ENCODE measurements at places on chromosomes 3 and 15.

DNA sequence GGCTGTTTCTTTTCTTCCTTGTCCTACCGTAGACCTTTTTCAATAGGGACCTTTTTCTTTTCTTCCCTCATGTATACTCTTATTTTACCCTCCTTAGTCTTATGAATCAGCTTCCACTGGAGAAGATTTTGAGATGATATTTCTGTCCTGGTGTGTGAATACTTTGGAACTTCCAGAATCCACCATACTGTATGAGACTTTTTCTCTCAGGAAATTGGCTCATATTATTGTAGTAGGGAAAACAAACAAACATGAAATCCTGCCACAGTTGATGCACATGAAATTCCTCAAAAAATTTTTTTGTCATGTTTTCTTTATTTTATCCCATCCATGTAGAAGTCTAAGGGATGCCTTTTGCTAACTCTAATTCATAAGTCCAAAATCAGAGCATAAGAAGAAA lies 289.3 kb upstream of the PLSCR5 start:
- DNase-seq: no peak

GRCh38 chr3:12308517-12308916 lies 19.6 kb downstream of the PPARG start:
- DNase-seq: no peak

DNA sequence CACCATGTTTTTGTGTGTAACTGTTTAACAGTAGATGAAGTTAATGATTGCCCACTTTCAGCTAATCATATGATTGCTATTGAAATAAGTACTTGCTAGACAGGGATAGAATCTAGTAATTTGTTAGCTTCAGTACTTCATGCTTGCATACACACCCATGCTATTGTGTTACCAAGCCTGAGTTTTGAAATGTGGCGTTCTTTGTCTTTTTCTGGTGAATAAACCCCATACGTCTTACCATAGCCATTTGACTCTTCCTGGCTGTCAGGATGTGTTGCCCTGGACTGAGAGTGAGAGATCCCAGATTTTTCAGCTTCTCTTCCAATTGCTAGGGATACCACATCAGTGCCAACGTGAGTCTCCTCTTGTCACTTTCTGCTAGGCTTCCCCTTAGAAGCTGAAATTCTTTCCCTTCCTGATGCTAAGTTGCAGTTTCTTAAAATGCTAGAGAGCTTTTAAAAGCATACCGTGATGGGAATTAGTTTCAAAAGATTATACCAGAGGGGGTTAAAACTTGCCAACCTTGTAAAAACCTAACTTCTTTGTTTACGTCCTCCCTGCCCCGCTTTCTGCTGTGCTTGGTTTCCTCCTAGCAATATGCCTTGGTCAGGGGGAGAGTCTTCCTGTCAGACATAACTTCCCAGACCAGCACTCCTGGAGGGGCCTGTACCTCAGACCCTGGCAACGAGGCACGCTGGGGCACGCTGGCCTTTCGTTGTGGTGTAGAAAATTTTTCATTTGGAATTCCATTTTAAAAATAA lies 62.9 kb upstream of the ULK4 start:
- DNase-seq: no peak

- DNase-seq: no peak
Measured at GRCh38 chr3:59547874-59548273, 498.0 kb upstream of the CFAP20DC start.

- no peak for DNase-seq
Measured at GRCh38 chr3:127753898-127754410, 68.4 kb downstream of the MGLL start.

DNA sequence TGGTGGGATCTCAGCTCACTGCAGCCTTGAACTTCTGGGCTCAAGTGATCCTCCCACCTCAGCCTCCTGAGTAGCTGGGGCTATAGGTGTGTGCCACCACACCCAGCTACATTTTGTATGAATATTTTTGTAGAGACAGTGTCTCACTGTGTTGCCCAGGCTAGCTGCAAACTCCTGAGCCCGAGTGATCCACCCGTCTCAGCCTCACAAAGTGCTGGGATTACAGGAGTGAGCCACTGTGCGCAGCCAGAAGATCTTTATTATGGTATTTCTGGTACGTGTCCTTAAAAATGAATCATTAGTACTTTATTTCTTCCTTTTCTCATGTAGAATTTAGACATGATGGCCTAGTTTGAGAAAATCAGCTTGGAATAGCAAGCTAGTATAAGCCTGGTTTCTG lies 153.3 kb downstream of the BCHE start:
- no peak for DNase-seq

- no peak for DNase-seq
Measured at GRCh38 chr15:49134683-49135341, 20.6 kb downstream of the COPS2 start.

- no peak for DNase-seq
Measured at GRCh38 chr3:154734468-154734867, 304.5 kb upstream of the GPR149 start.

- DNase-seq: no peak
Measured at GRCh38 chr3:137108699-137109440, 151.1 kb downstream of the IL20RB start.

DNA sequence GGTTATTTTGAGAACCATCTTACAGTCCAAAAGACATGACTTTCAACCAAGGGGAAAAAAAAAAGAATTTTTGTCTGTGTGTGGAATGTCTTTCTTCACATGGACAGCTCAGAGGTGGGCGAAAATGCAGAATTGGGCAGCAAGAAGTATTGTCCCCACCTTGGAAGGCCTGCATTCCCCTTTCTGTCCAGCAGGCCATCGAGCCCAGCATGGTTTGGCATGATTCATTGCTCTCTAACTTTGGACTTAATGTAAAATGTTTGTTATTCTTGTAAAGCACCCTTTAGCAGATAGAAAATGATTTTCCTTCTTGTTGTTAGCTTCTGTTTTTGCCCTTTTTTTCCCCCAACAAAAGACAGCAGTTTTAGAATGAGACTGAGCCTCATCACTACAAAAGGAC lies 12.4 kb downstream of the MYO1E start:
- DNase-seq: no peak

GRCh38 chr15:66068801-66069200 lies 184.7 kb downstream of the MEGF11 start:
- no peak for DNase-seq

- no peak for DNase-seq
Measured at GRCh38 chr3:85244091-85244490, 285.3 kb downstream of the CADM2 start.

GRCh38 chr3:153673853-153674252 lies 447.3 kb upstream of the ARHGEF26 start:
- no peak for DNase-seq

GRCh38 chr3:103195216-103195615 lies 760.4 kb downstream of the ZPLD1 start:
- no peak for DNase-seq

GRCh38 chr3:13032206-13032605 lies 41.0 kb downstream of the IQSEC1 start:
- no peak for DNase-seq

GRCh38 chr3:36543276-36543997 lies 163.1 kb downstream of the STAC start:
- no peak for DNase-seq

GRCh38 chr3:133853063-133853924 lies 42.4 kb downstream of the RAB6B start:
- no peak for DNase-seq

DNA sequence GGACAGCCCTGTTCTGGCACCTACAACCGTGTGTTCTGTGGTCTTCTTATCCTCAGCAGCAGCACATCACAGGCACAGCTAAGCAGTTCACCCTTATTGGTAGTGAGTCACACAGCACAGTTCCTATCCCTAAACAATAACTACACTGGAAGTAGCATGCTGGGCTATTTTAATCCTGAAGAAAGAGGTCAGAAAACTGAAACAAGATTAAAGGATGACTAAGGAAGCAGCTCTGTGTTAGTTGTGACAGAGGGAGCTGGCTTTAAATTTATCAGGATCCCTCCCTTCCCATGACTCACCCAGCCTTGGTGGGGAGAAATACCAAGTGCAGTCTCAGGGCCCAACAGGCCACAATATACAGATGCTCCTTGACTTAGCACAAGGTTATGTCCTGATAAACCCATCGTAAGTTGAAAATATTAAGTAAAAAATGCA lies 144.3 kb downstream of the ERC2 start:
- DNase-seq: no peak

DNA sequence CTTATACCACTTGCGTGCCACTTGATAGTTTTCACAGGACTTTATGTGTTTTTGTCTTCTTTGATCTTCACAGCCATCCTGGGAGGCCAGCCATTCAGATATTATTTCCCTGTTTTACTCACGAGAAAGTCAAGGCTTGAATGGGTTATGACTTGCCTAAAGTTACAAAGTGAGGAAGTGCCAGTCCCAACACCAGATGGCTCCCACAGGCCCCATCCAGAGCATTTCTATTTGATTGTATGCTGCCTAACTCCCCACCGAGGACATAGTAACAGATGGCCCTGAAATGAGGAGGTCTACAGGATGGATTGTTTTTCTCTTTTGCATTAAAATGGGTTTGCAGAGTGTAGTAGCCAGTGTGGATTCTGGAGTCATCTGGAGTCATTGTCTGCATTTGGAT lies 74.5 kb downstream of the SPTSSB start:
- DNase-seq: no peak

DNA sequence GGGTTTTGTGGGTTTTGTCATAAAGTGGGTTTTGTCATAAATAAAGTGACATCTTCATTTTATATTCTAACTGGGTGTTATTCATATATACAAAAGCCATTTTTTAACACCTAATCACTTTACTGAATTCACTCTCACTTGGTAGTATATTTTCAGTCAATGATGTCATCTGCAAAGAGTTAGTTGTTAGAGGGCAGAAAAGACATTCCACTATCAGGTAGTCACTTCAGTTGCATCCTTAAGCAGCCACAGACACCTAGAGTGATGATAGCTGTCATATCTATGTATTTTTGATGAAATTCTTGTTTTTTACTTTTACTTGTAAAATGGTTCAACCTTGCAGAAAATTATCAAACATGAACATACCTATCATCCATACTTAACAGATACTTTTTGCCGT lies 89.0 kb downstream of the DHX36 start:
- DNase-seq: no peak

- no peak for DNase-seq
Measured at GRCh38 chr3:40178012-40178594, 131.4 kb upstream of the EIF1B start.

- no peak for DNase-seq
Measured at GRCh38 chr3:14946739-14947099, 664 bp upstream of the NR2C2 start.

DNA sequence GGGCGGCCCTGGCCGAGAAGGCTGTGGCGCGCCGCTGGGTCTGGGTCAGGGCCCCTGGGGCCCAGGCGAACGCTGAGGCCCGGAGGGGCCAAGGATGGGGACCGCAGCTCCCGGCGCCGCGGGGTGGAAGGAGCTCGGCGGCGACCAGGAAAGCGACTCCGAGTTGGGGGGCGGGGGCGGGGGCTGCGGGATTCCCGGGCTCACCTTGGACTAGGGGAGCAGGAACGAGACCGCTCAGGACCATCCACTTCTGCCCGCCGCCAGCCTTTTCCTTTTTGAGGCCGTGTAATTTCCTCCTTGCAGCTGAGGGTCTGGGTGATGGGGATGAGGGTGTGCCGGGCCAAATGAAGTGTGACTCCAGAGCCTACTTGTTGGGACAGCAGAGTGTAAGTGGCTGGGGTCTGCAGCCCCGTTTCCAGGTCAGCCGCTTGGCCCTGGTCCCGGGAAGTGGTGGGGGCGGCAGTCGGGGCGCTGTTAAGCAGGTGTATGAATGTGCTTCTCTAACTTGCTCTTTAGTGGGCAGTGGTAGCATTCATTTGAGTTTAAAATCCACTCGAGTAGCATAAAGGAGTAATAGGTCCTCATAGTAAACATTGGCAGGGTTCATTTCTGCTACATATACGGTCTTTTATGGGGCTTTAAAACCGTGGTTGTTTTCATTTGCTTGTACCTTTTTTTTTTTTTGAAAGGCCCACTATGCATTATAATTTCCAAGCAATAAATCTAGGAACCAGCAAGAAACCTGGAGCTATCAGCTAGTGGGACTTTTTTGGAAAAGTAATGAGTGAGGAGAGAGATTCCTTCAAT lies 717 bp downstream of the PXK start:
- DNase-seq: no peak

GRCh38 chr3:146128939-146129338 lies 32.0 kb downstream of the PLOD2 start:
- DNase-seq: no peak

- DNase-seq: no peak
Measured at GRCh38 chr3:141482245-141482922, 4.4 kb upstream of the RASA2 start.

GRCh38 chr3:16945330-16945729 lies 60.6 kb downstream of the PLCL2 start:
- DNase-seq: no peak

- DNase-seq: no peak
Measured at GRCh38 chr15:78085928-78086327, 6.4 kb upstream of the SH2D7 start.

GRCh38 chr3:22319446-22319845 lies 568.4 kb upstream of the ZNF385D start:
- DNase-seq: no peak

GRCh38 chr3:160956785-160957184 lies 148.4 kb downstream of the B3GALNT1 start:
- DNase-seq: no peak
